Astrocyte (in vitro differentiated cells and primary cell): ENCODE measurements at places on chromosomes 5 and 9.

- DNase-seq, result no peak
These were observed 512.7 kb downstream of the SLCO4C1 start for GRCh38 chr5:101783241-101784013.

GRCh38 chr9:99573085-99573484 is 248.6 kb upstream of the NR4A3 start:
- no peak for DNase-seq

DNA sequence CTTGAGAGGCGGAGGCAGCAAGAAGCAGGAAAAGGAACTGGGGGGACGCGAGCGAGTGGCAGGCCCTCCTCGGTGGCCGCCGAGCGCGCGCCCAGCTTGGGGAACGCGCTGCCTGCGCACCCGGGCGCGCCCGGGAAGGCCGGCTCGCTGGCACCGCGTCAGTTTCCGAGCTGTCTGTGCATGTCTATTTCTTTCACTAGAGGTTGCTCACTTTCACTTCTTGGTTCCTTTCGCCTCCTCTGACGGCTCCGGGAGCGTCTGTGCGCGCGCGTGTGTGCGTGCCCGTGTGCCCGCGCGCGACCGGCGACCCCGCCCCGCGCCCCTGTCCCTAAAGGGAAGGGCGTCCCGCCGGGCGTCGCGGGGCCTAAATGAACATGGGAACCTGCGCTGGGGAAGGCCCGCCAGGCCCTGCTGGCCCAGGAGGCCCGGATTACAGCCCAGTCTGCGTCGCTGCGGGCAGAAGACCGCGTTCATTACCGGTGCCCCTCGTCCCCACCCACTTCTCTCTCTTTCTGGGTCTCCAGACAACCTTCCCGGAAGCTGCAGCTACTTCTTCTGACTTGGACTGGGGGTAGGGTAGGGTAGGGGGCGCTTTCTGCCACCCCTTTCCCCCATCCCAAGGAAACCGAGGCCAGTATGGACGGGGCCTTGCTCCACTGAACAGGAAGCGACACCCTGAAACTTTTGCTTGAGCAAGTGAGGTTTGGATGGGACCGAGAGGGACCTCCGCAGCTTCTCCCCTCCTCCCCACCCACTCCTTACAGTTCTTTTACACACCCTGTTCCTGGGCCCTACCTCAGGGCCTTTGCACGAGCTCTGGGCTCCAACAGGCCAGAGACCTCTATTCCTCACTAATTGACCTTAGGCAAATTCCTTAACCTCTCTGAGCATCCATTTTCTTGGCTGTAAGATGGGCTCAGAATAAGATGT is 205.8 kb upstream of the IER5L start:
- peak; percentile 52 for DNase-seq

- DNase-seq, result no peak
These were observed 65.2 kb downstream of the ERAP1 start for GRCh38 chr5:96742538-96742937.

GRCh38 chr5:53882676-53883031 is 322.2 kb downstream of the NDUFS4 start:
- DNase-seq, result peak; percentile 5

DNA sequence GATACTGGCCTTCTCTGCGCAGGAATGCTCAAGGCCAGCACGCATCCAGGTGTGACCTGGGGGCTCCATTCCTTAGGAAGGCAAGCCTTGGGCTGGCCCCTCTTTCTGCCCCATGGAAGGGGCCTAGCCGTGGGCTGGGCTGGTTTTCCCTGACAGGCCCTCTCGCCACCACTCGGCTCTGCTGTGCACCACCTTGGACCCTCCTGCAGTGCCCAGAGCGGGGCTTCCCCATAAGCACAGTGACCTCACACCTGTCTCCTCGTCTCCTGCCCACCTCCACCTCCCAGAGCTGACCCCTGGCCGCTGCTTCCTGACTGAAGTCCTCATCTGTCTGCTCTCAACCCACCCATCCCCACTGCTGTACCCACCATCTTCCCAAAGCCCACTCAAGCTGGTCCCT is 21.1 kb downstream of the UNC5A start:
- DNase-seq, result no peak

DNA sequence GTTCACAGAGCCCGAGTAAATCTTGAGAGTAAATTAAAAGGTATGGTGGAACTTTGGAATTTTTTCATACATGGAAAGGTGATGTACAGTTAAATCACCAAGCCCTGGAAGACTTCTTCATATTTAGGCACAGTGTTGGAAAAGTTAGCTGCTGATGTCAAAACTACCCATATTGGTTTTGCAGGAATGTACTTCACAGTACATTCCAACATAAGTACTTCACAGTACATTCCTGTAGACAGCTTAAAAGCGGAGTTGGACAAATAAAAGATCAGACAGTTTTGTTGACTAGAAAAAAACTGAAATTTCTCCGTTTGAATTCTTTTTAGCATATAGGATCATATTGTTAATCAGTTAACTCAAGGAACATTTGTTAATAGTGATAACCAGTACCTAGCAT is 1.8 kb downstream of the RANBP17 start:
- peak; percentile 84 for DNase-seq

DNA sequence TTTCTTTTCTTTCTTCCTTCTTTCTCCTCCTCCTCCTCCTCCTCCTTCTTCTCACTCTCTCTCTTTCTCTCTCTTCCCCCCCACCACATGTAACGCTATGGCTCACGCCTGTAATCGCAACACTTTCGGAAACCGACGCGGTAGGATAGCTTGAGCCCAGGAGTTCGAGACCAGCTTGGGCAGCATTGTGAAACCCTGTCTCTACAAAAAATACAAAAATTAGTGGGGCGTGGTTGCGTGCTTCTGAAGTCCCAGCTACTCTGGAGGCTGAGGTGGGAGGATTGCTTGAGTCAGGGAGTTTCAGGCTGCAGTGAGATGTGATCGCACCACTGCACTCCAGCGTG is 736 bp upstream of the GLDC start:
- no peak for DNase-seq

DNA sequence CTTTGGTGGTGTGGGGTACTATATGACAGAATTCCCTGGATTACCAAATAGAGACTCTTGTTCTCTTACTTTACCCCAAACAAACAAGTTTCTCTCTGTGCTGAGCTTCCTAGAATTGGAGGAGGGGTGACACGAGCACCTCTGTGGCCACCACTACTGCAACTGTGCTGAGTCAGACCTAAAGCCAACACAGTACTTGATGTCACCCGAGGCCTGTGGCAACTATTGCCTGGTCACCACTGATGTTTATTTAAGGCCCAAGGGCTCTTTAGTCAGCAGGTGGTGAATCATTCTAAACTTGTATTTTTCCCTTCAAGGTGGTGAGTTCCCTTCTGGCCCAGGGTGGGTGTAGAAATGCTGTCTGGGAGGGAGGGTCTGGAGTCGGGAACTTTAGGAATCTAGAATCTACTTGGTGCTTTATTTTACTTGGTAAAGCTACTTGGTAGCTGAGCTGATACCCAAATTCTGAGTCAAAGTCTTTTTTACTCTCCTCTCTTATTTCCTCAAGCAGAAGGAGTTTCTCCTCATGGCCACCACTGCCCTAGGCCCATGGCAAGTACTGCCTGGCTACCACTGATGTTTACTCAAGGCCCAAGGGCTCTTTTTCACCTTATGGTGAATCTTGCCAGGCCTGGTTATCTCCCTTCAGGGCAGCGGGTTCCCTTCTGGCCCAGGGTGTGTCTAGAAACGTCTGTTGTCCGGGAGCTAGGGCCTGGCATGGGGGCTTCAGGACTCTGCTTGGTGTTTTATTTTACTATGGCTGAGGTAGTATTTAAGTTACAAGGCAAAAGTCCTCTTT is 9.8 kb downstream of the LURAP1L start:
- DNase-seq, result peak; percentile 96

DNA sequence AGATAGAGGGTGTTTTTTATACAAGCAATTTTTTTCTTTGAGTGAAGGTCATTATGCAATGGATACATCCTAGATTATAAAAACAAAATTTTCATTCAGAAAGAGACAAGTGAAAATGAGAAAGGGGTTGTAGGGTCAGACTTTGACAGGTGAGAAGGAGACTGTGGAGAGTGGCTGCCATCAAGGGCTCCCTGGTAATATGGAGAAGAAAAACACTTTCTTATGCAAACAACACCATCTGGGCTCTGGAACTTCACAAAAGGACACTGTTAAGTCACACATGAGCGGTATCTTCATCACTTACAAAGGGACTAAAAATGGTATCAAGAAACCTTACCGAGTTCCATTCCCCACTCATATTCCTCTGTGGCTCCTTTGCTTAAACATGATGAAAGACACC is 23.5 kb downstream of the C7 start:
- no peak for DNase-seq

DNA sequence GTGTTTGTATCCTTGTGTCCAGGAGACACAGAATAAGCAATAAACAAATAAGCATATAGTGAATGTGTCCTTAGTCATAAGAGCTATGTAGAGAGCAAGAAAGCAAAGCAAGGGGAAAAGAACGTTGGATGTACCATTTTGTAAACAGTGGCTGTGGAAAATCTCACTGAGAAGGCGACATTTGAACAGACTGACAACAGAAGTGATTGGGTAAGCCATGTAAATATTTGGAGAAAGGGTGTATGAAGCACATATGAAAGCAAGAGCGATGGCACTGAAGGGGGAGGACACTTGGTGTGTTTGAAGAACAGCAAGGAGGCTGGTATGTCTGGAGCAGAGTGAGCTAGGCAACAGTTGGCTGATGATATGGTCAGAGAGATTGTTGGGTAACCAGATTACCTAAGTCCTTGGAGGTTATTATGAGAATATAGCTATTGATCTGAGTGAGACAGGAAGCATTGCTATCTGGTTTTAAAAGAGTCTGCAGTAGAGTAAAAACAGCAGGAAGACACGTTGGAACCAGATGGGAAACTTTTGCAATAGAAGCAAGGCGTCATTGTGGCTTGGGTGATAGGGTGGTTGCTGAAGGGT is 115.5 kb upstream of the IL7R start:
- no peak for DNase-seq

- DNase-seq, result no peak
These were observed 96.8 kb downstream of the PHF2 start for GRCh38 chr9:93673021-93673838.

- DNase-seq, result no peak
These were observed at the start of gene NR2F1-AS1 for GRCh38 chr5:93580927-93581445. Gene NR2F1-AS1 (minus strand): TSS chr5:93581219.

DNA sequence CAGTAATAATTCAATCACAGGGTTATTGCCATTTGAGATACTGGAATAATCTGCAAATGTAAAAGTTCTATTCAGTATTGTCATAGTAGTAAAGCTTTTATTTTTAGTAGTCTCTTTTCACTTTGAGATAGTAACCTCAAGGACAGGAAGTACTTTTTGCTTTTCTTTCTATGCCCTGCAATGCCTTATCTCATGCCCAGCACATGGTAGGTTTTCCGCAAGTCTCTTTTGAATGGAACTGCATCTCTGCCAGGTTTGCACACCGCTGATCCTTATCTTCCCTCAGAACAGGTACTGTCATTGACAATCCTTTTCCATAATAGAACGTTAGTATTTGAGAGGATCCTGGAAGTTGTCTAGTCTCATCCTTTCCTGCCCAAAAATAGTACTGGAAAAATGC is 91.8 kb upstream of the IFNK start:
- no peak for DNase-seq

GRCh38 chr5:154258531-154259217 is 68.1 kb downstream of the GALNT10 start:
- DNase-seq, result no peak

DNA sequence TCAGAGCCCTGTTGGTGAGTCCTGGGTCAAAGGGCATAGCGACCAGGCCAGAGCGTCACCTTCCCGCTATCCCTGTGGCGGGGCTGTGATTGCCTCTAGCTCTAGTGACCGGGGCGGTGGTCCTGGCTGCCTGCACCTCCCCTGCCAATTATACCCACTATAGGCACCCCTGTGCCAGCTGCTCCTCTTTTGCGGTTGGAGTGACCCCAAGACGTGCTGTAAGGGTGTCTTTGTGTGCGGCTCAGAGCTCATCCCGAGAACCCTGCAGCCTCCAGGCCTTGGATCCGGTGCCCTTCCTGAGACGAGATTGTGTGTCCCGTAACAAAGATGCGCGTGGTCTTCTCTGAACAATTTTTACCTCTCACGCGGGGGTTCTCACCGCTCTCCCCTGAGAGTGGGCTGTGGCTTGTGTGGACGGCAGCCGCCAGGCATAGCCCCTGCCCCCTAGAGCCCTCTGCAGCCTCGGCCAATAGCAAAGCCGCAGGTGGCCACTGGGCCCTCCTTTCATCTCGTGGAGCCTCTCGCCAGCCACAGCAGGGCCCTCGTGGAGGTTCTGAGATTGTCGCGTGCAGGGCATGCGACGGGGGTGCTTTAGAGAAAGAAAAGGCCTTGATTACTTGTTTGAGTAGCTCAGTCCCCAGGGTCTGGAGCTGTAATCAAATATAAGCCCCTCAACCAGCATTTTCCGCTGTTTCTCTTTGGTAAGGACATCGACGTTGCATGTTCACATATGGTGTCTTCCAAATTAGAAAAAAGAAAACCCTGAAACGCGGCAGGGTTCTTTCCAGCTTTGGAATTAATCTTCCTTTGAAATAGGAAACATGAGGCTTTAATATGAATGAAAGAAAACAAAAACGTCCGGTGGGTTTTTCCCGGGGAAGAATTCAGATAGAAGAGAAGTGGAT is 10.7 kb downstream of the NKD2 start:
- DNase-seq, result no peak

DNA sequence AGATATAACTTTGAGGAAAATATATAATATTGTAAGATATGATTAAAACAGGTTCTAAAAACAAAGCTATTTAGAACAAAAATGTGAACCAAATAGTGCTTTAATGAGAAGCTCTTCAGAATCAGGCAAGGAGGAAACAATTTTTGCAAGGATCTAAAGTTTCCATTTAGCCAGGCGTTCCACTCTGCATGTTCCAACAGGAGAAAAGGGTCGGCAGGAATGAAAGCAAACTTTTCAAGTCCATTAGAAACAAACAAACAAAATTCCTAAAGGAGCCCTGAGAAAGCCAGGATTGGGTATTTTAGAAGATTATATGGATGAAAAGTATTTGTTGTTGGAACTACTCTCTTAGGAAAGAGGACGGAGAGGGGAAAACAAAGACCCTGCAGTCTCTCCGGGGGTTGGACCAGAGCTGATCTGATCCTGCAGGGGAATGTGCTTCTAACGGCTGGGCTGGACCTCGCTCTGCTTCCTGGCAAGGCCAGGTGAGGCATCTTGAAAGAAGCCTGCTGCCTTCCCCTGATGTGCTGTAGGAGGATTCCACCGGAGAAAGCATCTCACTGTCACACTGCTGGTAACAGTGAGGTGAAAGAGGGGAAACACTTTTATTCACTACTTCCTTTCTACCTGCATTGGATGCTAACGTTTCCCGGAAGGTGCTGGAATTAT is 94.6 kb downstream of the PRRT1B start:
- no peak for DNase-seq

DNA sequence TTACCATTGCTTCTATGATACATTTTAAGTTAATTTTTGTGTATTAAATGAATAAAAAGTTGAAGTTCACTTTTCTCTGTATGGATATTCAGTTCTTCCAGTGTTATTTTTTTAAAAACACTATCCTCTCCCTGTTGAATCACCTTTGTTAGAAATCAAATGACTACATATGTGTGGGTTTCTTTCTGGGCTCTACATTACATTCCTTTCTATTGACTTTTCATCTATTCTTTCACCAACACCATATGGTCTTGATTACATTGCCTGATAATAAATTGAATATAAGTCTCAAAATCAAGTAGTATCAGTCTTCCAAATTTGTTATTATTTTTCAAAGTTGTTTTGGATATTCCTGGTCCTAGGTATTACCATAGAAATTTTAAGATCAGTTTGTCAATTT is 7.3 kb upstream of the RASEF start:
- peak; percentile 85 for DNase-seq
